Aorta (tissue), 5 donors: ENCODE measurements at places on chromosomes 7 and 10.

DNA sequence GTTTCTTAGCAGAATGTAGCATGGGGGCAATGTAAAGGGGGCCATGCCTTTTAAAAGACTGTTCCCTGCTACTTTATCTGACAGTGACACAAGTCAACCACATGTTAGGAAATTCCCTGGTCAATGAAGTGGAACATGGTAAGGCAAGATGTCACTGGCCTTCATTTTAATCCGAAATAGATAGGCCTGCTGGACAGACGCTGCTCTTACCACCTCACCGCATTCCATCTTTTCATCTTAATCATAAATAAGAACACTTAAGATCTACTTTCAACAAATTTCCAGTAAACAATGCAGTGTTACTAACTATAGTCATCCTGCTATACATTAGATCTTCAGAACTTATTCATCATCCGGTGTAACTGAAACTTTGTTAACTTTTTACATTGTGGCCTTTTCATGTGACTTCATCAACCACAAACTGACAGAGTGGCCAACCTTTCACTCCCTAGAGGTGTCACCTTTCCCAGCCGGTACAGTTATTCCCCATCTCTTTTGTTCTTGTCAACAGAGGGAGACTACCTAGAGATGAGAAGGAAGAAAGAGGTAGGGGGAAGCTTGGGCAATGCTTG lies 15.6 kb downstream of the ASB4 start:
- no peak overlapping the region for H3K4me3 ChIP-seq
- no peaks in the 10 kb centered on the region for H3K36me3 ChIP-seq
- no peaks in the 10 kb centered on the region for H3K4me1 ChIP-seq
- no peak overlapping the region for H3K27ac ChIP-seq

DNA sequence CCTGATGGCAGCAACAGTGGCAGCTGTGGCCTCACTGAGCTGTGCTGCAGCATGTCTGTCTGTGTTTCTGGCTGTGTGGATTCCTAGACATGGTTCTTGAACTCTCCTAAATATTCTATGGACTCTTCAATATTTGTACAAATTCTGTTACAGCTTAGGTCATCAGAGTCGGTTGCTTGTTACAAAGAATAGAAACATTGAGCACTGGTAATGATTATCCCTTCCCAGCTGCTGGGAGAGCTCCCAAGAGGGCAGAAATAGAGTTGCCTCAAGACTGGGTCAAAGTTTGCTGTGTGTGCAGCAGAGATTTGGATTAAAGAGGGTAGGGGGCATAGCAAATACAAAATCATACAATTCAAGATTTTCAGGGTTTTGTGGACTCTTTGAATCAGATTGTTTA lies 337.1 kb upstream of the AKR1E2 start:
- no peak overlapping the region for H3K4me3 ChIP-seq
- no peak overlapping the region for H3K27ac ChIP-seq
- no peak for DNase-seq
- H3K4me1 ChIP-seq, result no peaks in the 10 kb centered on the region
- no peaks in the 10 kb centered on the region for H3K36me3 ChIP-seq
- no peaks in the 10 kb centered on the region for H3K27me3 ChIP-seq

DNA sequence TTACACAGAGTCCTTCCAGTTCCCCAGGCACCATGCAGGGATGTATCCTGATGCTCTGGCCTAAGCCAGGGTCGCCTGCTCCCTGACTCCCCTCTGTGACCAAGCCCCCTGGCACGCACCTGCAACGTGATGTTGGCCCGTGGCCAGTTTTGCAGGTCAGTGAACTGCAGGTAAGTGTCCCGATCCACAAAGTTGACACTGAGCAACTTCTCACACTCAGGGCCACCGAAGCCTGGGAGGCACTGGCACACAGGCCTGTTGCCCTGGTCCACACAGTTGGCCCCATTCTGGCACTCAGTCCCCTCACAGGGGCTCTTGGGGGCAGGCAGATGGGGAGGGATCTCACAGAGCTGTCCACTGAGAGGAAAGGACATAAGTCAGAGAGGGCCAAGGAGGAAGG lies 174.3 kb downstream of the LCOR start:
- no peak overlapping the region for H3K27ac ChIP-seq
- H3K4me1 ChIP-seq, result no peaks in the 10 kb centered on the region
- DNase-seq, result no peak
- H3K36me3 ChIP-seq, result no peaks in the 10 kb centered on the region
- no peak overlapping the region for H3K4me3 ChIP-seq
- no peaks in the 10 kb centered on the region for H3K27me3 ChIP-seq

DNA sequence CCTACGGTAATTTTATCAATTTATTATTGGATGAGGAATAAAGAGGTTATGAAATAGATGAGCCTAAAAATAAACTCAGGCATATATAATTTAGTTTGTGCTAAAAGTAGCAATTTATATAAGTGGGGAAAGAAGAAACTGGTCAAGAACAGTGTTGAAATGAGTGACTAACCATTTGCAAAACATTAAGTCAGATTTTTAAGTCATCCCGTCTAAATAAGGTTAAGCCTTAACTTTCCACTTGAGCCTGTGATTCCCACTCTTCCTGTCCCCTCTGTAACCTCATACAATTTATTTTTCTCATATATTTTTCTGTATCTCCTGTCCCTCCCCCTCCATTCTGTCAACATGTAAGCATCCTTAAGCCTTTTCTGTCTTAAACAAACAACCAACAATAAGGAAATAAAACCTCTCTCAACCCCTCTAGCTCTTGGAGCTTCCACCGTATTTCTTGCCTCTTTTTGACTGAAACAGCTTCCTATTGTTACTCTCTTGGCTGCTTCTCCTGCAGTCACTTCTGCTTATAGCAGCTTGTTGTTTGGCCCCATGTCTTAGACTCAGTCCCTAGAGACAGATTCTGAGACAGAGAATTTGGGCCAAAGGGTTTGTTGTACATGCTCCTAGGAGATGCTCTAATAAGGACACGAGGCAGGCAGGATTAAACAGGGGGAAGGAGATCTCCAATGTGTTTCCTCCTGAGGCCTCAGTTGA lies 109.7 kb downstream of the GNAI1 start:
- no peaks in the 10 kb centered on the region for H3K27me3 ChIP-seq
- no peak for DNase-seq
- no peak overlapping the region for H3K4me3 ChIP-seq
- no peaks in the 10 kb centered on the region for H3K36me3 ChIP-seq
- H3K27ac ChIP-seq, result no peak overlapping the region
- no peaks in the 10 kb centered on the region for H3K4me1 ChIP-seq

DNA sequence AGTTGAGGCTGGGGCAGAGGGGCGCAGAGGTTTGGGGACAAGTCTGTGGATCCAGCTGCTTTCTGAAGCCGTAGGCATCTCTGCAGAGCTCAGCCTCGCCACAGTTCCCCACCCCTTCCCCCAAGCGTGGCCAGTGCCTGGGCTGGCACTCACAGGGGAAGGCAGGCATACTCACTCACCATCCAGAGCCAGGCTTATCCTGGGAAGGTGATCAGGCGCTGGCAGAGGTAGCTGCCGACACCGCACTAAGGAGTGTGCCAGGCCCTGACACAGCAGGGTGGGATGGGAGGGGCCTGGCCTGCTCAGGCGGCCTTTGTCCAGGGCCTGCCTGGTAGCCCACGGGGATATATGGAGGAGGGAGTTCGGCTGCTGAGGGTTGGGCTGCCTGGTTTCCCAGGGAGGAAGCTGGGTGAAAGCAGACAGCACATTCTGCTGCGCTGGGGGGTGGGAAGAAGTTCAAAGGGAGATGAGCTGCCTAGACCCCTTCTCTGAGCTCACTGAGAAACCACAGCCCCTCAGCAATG lies 15.9 kb downstream of the VSIR start:
- no peaks in the 10 kb centered on the region for H3K27me3 ChIP-seq
- H3K4me1 ChIP-seq, result no peaks in the 10 kb centered on the region
- no peak overlapping the region for H3K4me3 ChIP-seq
- no peak overlapping the region for H3K27ac ChIP-seq

DNA sequence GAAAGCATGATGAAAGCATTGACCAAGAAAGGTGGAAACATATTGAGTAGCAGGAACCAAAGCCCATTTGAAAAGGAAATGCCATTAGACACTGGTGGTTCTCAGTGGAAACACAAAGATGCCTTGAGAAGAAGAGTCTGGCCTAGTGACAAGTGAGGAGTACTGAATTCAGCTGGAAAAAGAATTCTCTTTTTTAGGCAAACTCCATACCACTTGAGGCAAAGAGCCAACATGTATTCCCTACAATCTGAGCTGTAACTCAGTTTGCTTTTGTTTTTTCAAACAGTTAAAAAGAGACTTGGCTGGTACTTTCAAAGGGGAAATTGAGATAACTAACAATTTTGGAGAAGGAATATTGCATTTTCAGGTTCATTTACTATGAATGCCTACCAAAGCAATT lies 624.0 kb downstream of the NRG3 start:
- no peak for DNase-seq
- H3K4me1 ChIP-seq, result no peaks in the 10 kb centered on the region
- H3K4me3 ChIP-seq, result no peak overlapping the region
- no peaks in the 10 kb centered on the region for H3K36me3 ChIP-seq
- no peak overlapping the region for H3K27ac ChIP-seq

DNA sequence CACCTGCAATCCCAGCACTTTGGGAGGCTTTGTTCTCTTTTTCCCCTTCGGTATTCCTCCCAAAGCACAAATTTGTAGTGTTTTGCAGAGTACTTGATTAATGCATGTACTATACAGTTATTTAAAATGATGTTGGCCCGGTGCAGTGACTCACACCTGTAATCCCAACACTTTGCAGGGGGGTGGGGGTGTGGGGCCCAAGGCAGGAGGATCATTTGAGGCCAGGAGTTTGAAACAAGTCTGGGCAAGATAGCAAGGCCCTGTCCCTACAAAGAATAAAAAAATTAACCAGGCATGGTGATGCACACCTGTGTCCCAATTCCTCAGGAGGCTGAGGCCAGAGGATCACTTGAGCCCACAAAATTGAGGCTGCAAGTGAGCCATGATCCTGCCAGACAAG lies 26.8 kb upstream of the FOXK1 start:
- no peaks in the 10 kb centered on the region for H3K4me1 ChIP-seq
- H3K36me3 ChIP-seq, result no peaks in the 10 kb centered on the region
- no peak overlapping the region for H3K4me3 ChIP-seq

DNA sequence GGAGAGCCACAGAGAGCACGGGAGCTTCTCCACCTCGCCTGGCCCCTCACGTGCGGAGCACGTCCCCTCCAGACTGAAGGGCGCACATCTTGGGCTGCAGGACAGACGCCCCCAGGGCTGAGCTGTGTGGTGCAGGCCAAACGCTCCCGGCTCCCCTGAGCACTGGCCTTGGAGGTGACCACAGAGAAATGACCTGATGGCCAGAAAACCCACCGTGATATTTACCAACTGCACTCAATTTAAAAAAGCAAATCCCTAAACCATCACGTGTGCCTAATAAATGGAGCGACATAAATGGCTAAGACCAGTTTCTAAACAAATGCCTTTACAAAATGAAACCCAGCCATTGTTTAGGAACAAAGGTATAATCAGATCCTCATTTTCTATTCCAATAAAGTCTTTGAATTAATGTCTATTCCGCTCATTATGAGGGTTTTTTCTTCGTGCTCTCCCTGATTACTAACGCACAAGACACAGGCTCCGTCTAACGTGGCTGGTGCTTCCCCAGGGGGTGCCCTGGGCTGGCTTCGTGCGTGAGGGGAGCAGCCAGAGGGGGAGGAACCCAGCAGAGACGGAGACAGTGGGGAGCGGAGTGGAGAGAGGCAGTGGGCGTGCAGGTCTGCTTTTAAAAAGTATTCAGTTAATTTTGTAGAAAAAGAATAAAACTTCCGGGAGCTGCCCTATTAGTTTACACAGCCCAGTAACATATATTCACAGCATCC lies 190.3 kb downstream of the DNAJB6 start:
- H3K27me3 ChIP-seq, result no peaks in the 10 kb centered on the region
- no peaks in the 10 kb centered on the region for H3K36me3 ChIP-seq
- no peaks in the 10 kb centered on the region for H3K4me1 ChIP-seq
- H3K4me3 ChIP-seq, result no peak overlapping the region

- DNase-seq, result no peak
- no peak overlapping the region for H3K27ac ChIP-seq
- H3K4me3 ChIP-seq, result no peak overlapping the region
These were observed 4.9 kb upstream of the ADIRF start for GRCh38 chr10:86963341-86963919.

GRCh38 chr10:4144817-4145216 lies 359.8 kb upstream of the KLF6 start:
- H3K36me3 ChIP-seq, result no peaks in the 10 kb centered on the region
- DNase-seq, result no peak
- no peaks in the 10 kb centered on the region for H3K4me1 ChIP-seq
- H3K4me3 ChIP-seq, result no peak overlapping the region
